Tibial nerve (tissue), 4 donors: ENCODE measurements at places on chromosomes 3 and 15. TPM values are rescaled to one million over a fixed set of nuclear protein-coding genes. Genes with fewer than 3 reads are reported as not detected.

BTBD1 gene
- 79.8 TPM for total RNA-seq

KIF7 gene
- total RNA-seq = 41.1 TPM

HDC gene
- total RNA-seq = 0.78 TPM

- no peak overlapping the region for H3K27ac ChIP-seq
- H3K36me3 ChIP-seq = no peaks in the 10 kb centered on the region
- no peaks in the 10 kb centered on the region for H3K4me1 ChIP-seq
Observed at GRCh38 chr15:66278671-66279070, 14.7 kb upstream of the DIS3L start.

GRCh38 chr3:193980326-193980725 lies 155.6 kb upstream of the HES1 start:
- no peak overlapping the region for H3K27ac ChIP-seq
- no peak for DNase-seq
- no peak overlapping the region for H3K4me3 ChIP-seq
- H3K36me3 ChIP-seq = no peaks in the 10 kb centered on the region
- H3K27me3 ChIP-seq = no peaks in the 10 kb centered on the region
- H3K4me1 ChIP-seq = peaks cover 8% of the 10 kb centered on the region
